ENCODE measurements at places on chromosomes 2 and 18.

DNA sequence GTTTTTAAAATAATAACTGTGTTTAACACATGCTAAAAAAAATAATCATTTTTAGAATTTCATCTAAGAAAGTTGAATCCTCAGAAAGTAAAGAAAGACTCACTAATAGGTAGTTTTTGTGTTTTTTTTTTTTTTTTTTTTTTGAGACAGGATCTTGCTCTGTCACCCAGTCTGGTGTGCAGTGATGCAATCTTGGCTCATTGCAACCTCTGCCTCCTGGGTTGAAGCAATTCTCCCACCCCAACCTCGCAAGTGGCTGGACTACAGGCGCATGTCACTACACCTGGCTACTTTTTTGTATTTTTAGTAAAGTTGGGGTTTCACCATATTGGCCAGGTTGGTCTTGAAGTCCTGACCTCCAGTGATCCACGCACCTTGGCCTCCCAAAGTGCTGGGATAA, 7.1 kb downstream of the CKAP2L start:
- DNase-seq: no peak

DNA sequence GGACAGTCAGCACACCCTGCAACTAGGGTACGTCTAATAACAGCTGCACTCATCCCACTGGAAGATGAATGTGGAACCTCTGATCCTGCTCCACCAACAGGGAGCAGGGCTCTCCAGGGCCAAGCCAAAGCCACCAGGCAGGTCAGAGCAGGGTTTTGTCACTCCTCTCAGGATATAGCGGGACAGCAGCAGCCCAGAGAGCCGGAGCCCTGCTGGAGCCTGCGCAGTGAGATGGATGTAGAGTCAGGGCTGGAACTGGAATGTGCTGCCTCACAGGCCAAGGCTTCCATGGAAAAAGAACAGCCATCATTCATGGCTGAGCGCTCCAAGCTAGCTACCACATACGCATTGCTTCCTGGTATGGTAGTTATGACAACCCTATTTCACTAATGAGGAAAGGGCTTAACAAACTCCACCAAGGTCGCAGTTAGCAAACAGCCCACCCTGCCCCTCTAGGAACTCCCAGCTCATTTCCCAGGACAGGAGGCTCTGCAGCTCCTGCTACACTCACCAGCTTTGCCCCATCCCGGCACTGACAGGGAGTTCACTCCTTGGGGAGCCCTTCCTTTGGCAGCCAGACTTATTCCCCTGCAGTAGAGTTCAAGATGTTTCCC, 85.2 kb downstream of the HS1BP3 start:
- DNase-seq: no peak

- DNase-seq: no peak
Observed at GRCh38 chr18:25289001-25289631, 62.9 kb downstream of the ZNF521 start.

- DNase-seq: no peak
Observed at GRCh38 chr2:152651834-152652233, 65.4 kb downstream of the PRPF40A start.

- DNase-seq: no peak
Observed at GRCh38 chr2:235006986-235007385, 55.2 kb downstream of the SH3BP4 start.

DNA sequence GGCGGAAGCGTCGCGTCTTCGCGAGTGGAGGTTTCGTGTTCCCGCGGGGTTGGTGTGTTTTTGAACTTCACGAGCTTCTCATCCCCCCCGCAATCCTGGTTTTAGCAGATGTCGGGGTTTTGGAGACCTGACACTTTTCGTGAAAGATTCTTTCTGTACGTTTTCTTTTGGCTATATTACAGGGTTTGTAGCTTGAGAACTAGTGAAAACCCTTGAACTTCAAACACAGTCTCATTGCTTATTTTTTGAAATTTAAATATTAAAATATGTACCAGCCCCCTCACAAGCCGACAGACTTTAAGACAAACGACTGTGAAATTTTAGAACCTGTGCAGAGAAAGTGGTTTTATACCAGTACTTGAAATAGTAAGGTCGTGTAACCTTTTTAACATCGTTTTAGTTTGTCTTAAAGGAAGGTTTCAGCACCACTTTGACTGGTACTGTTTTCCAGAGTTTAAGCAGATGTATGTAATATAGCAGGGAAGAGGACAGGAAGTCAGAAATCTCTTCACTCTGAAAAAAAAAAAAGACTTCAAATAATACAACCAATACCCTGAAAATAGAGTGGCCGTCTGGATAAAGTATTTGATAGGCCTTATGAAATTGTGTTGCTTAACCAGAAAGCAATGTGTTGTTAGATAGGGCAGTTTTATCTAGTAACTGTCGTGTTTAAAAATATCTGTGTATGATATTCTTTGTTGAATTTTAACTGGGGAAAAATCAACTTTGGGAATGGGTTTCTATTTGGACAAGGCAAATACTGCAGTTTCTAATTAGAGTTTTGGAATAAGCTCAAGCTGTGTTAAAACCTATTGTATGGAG, 1.4 kb downstream of the SPATS2L start:
- no peak for DNase-seq

DNA sequence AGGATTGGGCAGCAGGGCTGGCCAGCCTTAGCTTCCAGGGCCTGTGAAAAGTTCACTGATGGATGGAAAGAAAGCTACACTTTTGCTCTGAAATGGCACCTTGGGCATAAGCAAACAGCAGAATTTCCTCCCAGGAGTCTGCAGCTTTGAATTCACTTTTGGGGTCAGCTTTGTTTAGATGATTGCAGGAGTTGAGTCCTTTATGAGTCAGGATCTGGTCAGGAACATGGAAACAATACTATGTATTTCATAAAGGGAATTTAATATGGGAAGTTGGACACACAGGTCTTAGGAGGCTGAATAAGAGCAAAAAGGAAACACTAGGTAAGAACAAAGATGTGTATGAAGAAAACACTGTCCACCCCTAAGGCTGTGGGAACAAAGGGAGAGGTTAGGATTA, 345.3 kb downstream of the TSN start:
- no peak for DNase-seq

- DNase-seq: no peak
Observed at GRCh38 chr2:168998609-168999211, 32.4 kb downstream of the ABCB11 start.

DNA sequence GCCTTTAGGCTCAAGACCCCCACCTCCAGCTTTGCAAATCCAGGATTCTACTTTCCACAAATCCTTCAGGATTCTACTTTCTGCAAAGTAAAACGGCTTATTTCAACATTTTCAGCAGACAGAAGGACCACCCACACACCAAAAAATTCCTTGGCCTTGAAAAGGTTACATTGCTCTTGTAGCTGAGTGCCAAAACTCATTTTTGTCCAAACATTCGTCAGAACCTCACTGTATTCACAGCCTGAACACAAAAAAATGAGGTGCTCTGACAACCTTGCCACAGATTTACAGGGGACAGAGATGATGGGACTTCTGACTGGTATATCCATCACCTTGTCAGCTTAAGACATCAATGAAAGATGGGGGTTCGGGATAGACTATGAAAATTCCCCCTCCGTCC, 63.0 kb upstream of the COX7A2L start:
- DNase-seq: no peak

DNA sequence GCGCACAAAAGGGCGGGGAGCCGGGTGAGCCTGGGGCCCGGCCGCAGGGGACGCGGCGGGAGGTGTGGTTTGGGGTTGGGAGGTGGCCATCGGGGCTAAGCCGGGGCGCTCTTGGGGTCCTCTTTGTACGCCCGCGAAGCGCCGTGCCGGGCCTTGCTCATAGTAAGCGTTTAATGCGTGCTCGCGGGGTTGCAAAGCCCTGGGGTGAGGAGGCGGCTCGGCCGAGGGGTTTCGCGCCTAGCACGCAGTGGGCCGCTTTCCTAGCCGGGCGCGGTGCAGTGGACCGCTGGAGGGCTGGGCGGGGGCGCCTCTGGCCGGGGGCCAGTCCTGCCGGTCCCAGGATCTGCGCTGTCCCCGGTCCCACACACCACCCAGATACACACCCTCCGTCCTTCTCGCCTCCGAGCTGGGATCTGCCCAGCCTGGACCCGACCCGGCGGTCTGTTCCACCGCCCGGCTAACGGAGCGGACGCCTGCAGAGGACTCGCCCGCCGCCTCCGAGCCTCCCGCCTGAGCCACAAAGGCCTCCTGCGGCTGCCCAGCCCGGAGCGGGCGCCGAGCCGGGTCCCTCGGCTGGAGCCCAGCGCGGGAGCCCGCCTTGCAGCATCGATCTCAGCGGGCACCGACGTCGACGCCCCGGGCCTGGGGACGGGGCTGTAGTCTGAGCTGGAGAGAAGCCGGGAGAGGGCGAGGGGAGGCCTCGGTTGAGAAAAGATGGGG, 564 bp downstream of the DPYSL5 start:
- no peak for DNase-seq

- DNase-seq: no peak
Observed at GRCh38 chr18:3151399-3152264, 68.1 kb downstream of the MYOM1 start.

Data from mesenteric fat pad (tissue), 1 donor.